MCF 10A (cell line): ENCODE measurements at places on chromosomes 4 and X. TPM values are rescaled to one million over a fixed set of nuclear protein-coding genes. Genes with fewer than 3 reads are reported as not detected.

DNA sequence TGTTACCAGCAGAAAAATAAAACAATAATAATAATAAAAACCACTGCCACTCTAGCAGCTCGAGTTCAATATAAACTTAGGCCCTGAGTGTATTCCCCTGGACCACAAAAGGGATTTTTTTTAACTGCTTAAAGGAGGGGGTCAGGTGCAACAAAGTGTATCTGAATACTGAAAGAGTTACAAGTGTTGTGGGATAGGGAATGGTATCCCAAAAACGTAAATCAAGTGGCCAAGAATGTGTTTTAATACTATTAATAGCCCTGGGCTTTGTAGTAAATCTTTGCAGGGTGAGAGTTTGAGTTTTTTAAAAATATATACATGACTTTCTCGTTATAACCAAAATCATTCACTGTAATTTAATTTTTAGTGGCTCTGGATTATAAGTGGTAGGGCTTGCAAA lies 860.1 kb upstream of the INTU start:
- no peak for DNase-seq

MAGEA11 gene
- total RNA-seq = not detected in 2 replicates

GRCh38 chr4:69849297-69849696 lies 10.6 kb downstream of the SULT1E1 start:
- DNase-seq = no peak

FAM200B gene
- total RNA-seq = 33.6 and 46.5 TPM in 2 replicates

- DNase-seq = no peak
Measured at GRCh38 chr4:40723728-40724127, 26.0 kb upstream of the NSUN7 start.

PCSK1N gene
- 5.0 and 6.3 TPM in 2 replicates for total RNA-seq

DNA sequence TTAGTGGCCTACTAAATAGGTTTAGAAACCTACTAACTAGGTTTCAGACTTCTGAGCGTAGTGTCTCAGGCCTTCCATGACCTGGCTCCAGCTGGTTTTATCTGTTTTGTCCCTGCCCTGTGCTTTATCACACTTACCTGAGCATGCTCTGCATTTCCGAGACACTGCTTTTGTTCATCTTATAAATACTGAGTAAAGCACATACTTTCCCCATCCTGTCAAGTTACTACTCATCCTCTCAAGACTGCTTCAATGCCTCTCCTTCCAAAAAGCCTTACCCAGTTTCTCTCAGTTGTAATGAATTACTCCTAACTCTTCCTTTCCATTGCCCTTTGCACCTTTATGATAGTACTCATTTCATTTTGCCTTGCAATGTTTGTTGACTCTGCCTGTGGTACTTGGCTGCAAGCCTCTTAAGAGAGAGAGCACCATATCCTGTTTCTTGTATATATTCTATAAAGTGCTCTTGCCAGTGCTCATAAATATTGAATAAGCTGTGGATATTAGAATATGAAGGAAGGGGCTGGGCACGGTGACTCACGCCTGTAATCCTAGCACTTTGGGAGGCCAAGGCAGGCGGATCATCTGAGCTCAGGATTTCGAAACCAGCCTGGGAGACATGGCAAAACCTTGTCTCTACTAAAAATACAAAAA lies 34.4 kb downstream of the SLAIN2 start:
- peak; percentile 93 for DNase-seq

GRCh38 chr4:76748649-76749048 lies 149.3 kb downstream of the SOWAHB start:
- DNase-seq = peak; percentile 57

DNA sequence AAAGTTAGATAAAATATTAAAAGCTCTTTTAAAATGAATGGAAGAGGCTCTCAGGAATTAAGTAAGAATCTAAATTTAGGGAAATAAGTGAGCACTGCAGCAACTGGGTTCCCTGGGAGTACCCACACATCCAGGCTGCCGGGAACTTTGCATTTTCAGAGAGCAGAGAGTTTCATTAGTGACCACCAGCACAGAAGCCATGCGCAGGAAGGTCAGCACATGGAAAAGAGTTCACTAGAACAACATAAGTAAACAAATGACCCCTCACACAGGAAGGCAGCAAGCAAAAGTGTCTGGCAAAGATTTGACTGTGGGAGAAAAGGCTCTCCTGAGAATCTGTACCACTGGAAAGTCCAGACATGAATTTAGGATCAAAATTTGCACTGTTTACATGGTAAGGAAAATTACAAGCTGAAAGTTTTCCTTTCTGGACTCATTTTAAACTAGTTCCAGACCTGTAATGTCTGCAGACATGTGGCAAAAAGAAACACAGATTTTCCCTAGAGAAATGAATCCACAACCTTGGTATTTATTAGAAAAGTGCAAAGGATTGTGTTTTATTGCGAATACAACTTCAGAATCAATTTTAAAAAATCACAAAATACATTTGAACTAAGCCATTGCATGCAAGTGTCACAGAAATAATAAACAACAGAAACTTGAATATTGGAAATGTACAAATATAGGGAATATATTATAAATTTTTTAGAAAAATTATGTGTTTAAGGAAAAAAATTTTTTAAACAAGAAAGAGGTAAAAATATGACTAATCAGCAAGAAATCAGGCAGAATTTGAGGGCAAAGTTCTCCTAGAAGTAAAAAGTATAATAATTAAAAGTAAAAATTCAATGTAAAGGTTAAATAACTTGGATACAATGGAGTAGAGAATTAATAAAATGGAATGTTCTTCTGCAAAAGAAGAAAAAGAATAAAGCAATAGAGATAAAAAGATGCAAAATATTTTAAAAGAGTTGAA lies 18.4 kb upstream of the MYOZ2 start:
- DNase-seq = no peak

LRRC66 gene
- 0.37 and 0.52 TPM in 2 replicates for total RNA-seq

DNA sequence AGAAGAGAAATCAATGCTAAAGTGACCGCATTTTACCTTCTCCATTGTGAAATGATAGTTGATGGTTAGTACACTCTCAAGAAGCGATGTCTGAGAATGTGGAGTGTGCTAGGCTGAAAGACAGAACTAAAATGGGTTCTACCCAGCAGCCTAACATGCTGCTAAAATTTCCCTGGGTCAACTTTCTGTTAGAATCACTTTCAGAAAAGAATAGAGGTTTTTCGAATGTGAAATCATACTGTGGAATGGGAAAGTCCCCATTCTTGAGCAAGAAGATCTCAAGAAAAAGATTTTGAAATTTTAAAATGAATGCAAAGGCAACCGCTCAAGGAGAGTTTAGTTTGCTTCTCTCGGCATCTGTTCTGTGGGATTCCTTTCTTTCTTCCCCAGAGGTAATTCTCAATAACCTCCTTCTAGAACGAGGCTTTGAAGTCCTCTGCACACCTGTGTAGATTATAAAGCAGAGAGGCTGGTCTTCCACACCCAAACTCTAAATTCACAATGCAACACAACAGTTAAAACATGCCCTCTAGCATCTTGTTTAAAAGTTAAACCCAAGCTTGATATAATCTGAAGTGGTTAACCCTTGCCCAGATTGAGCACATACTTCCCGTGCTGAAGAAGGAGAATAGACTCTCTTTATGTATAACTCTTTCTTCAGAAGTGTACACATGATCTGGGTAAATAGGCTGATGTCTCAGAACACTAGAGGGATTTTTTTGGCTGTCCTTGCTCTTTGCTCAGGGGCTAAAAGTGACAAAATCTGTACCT lies 208.7 kb upstream of the KLF3 start:
- no peak for DNase-seq

GRCh38 chr4:2258091-2259035 lies 3.5 kb downstream of the MXD4 start:
- DNase-seq = no peak

F9 gene
- not detected in 2 replicates for total RNA-seq

DNA sequence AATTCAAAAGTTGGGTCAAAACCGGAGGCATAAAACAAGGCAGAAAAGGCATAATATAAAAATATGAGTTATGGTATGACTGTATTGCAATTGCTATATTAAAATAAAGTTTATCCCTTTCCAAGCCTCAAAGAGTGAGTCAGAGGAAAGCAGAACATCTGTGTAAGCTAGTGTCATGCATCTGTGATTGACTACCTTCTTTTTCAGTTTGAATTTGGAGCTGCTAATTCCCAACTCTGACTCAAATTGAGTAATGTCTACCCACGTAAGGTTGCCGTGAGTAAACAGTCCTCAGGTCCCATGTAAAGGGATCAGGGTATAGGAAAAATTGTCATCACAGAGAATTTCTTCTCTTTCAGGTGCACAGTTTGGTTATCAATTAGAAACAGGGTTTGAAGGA lies 6.5 kb upstream of the SLITRK4 start:
- DNase-seq = peak; percentile 70

DNAAF6 gene
- total RNA-seq = not detected in 2 replicates
